ENCODE measurements at places on chromosomes 1 and 21. TPM values are rescaled to one million over a fixed set of nuclear protein-coding genes. Genes with fewer than 3 reads are reported as not detected.

- no peaks in the 10 kb centered on the region for H3K36me3 ChIP-seq
- H3K4me1 ChIP-seq: peaks cover 29% of the 10 kb centered on the region
- peak overlapping the region; percentile 67 for H3K27ac ChIP-seq
- DNase-seq: peak; percentile 94
- no peaks in the 10 kb centered on the region for H3K27me3 ChIP-seq
- H3K4me3 ChIP-seq: no peak overlapping the region
Measured at GRCh38 chr1:115430441-115431158, 92.6 kb upstream of the NGF start.

GRCh38 chr1:62746086-62746808 lies 37.7 kb upstream of the ATG4C start:
- H3K4me3 ChIP-seq: peak overlapping the region; percentile 44
- H3K4me1 ChIP-seq: no peaks in the 10 kb centered on the region
- H3K36me3 ChIP-seq: no peaks in the 10 kb centered on the region

DNA sequence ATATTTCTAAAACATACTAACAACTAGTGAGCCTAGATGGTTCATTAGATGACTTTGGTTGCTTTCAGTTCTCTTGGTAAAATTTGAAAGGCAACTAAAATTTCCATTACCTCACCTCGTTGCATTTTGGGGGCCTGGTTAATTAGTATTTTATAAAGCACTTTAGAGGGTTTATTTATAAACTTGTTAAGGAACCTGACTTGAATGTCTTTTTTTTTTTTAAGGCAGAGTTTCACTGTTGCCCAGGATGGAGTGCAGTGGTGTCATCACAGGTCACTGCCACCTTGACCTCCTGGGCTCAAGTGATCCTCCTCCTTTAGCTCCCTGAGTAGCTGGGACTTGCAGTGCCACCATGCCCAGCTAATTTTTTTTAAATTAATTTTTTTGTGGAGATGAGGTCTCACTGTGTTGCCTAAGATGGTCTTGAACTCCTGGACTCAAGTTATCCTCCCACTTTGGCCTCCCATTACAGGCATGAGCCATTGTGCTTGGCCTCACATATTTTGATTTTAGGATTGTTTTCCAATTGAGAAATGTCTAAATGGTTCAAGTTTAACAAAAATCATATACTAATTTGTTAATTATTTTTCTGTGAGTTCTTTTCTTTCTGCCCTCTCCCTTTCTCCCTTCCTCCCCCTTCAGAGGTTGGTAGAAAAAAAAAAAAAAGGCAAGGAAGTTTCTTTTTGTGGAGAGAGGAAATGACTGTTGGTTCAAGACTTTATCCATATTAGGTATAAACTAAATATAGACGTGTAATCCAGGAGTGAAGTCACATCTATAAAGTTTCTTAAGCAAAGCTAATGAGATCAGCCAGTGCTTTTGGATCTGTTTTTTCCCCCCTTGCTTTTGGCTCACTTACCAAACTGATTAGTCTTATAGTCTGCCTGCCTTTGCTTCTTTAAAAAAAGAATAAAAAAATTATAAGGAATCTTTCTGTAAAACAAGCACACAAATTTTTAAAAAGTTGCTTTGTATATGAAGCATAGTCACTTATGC lies 24.7 kb downstream of the CLIC4 start:
- H3K4me1 ChIP-seq: peaks cover 5% of the 10 kb centered on the region
- H3K27ac ChIP-seq: peak overlapping the region; percentile 83
- no peak overlapping the region for H3K4me3 ChIP-seq
- H3K27me3 ChIP-seq: no peaks in the 10 kb centered on the region
- no peaks in the 10 kb centered on the region for H3K36me3 ChIP-seq

DNA sequence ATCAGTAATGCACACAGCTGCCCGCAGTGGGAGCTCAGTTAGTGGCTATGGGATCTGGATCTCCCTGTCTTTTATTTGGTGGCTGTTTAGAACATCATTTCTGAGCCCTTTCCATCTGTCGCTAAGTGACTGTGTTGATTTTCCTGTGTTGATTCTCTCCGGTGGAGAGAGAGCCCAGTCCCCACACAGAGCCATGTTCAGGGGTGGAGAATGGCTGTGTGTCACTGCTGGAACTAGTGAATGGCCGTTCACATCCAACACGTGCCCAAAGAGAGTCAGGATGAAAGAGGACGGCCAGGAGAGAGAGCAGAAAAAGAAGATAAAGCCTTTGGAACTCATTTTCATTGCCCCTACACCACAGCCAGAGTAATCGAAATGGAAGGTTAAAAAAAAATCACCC lies 76.2 kb downstream of the FBXO2 start:
- H3K27ac ChIP-seq: no peak overlapping the region
- no peak overlapping the region for H3K4me3 ChIP-seq
- H3K4me1 ChIP-seq: no peaks in the 10 kb centered on the region
- no peaks in the 10 kb centered on the region for H3K36me3 ChIP-seq

DNA sequence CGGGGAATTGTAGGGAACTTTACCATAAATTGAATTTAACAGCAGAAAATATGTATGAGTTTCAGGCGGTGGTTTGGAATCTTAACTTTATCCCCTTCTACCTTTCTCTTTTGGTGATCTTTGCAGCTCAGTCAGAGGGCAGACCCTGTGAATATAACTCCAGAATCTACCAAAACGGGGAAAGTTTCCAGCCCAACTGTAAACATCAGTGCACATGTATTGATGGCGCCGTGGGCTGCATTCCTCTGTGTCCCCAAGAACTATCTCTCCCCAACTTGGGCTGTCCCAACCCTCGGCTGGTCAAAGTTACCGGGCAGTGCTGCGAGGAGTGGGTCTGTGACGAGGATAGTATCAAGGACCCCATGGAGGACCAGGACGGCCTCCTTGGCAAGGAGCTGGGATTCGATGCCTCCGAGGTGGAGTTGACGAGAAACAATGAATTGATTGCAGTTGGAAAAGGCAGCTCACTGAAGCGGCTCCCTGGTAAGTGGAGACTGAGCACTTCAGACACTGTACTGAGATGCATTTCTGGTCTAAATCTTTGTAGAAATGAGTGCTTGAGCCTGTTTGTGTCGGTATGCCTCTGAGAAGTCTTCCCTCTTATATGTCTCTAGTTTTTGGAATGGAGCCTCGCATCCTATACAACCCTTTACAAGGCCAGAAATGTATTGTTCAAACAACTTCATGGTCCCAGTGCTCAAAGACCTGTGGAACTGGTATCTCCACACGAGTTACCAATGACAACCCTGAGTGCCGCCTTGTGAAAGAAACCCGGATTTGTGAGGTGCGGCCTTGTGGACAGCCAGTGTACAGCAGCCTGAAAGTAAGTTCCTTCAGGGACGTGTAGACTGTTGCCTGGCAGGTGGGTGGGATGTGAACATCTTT lies 1.5 kb downstream of the CCN1 start:
- H3K4me3 ChIP-seq: peak overlapping the region; percentile 94
- peak; percentile 79 for DNase-seq
- peak overlapping the region; percentile 96 for H3K27ac ChIP-seq
- H3K27me3 ChIP-seq: no peaks in the 10 kb centered on the region

GRCh38 chr1:218303176-218303879 lies 18.2 kb downstream of the RRP15 start:
- H3K36me3 ChIP-seq: no peaks in the 10 kb centered on the region
- H3K27me3 ChIP-seq: no peaks in the 10 kb centered on the region
- H3K4me1 ChIP-seq: no peaks in the 10 kb centered on the region
- DNase-seq: no peak
- no peak overlapping the region for H3K27ac ChIP-seq
- H3K4me3 ChIP-seq: no peak overlapping the region

- H3K4me1 ChIP-seq: no peaks in the 10 kb centered on the region
- H3K27ac ChIP-seq: no peak within 1 kb of the TSS
- H3K27me3 ChIP-seq: peaks cover 33% of the 10 kb centered on the region
- H3K36me3 ChIP-seq: no peaks in the 10 kb centered on the region
Measured at GRCh38 chr1:111989531-111990025, at the start of gene KCND3. TSS of gene KCND3 (minus strand) at chr1:111989668.

The ARMH1 gene
- 0.75 TPM for polyA plus RNA-seq

The SZT2 gene
- polyA plus RNA-seq: 8.5 TPM
